GM04504 (cell line): ENCODE measurements at places on chromosomes 16 and 17.
A peak's percentile ranks its signal among the peaks of the same experiment; 100 is the strongest.

DNA sequence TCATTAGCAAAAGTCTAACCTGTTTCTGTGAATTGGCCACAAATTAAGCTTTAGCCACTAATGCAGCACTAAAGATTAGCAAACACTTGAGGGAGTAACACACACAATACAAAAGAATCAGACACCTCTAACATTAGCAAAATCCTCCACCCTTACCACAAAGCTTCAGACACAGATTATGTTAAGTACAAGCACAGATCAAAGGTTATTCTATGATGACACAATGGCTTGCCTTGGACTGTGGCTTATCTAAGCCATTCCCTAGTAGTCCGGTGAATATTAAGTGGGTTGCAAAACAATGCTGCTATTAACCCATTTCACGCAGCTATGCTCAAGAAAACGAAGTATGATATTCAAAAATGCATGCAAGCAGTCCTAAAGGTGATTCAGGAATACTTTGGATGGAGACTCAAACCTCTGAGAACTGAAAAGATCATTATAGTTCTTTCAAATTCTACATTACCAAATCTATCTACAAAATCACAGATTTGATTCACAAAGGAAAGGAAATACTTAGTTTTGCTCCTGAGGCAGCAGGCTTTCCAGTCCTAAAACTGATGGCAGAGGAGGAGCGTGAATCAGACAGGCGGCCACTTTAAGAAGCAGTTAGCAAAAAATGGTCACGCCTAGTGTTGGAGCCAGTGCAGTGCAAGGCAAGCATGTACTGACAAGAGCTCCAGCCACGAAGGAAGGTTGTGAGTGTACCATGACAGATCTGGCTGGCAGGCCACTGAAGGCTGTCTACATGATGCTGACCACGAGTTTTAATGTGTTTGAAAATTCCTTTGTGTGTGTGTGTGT, 67.2 kb downstream of the PARN start:
- DNase-seq, result no peak

- DNase-seq, result peak; percentile 91
Measured at GRCh38 chr16:31052114-31052513, 18.8 kb downstream of the STX4 start.

DNA sequence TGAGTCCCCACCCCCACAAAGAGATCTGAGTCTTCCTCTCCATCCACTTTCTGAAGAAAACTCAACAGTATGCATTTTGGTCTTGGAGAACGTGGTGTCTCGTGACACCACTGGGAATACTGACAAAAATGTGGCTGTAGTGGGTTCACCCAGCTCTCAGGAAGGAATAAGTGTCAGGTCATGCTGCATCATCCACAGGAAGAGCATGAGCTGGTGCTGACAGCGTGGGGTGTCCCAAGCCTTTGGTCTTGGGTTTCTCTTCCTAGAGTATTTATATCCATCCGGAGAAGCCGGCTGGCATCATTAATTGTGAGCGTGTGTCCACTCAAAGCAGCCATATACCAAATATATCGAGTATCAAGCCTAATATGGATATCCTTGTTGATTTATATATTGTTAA, 55.9 kb downstream of the C17orf67 start:
- peak; percentile 35 for DNase-seq

GRCh38 chr16:88850531-88851199, 6.1 kb downstream of the GALNS start:
- no peak for DNase-seq

GRCh38 chr16:74200921-74201320, 95.7 kb upstream of the PSMD7 start:
- no peak for DNase-seq

DNA sequence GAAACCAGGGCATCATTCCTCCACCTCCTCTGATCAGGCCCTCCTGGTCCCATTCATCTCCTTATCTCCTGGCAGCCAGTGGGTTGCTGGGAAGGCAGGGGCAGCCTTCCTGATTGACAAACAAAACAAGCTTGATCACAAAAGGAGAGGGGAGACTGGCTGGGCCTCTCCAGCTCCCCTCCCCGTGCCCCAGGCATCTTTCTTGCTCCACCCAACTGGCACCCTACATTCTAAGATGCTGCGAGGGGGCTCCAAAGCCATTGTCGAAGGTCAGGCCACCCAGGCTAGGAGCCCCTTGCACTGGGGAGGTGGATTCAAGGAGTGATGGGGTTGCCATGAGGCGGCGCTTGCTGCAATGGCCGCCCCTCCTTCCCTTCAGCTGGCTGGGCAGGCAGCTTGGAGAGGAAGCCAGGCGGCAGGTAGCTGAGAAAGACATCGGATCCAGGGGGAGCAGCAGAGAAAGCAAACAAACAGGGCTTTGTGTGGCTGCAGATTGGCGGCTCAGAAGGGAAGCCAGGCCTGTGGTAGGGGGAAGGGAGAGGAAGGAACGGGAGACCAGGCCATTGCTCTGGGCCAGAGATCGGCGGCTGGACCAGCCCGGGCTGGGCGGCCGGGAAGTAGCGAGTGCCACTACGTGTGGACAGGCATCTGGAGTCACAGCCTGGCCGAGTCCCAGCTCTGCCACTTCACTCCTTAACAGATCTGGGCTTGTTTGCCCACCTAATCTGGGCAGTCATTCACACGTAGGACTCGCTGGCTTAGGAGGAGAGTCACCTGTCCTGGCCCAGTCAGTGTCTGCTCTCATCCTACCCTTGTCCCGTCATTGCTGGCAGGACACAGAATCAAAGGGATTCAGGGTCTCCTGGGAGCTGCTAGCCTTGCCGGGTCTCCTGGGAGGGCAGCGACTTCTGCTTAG, 12.3 kb downstream of the RAI1 start:
- no peak for DNase-seq

DNA sequence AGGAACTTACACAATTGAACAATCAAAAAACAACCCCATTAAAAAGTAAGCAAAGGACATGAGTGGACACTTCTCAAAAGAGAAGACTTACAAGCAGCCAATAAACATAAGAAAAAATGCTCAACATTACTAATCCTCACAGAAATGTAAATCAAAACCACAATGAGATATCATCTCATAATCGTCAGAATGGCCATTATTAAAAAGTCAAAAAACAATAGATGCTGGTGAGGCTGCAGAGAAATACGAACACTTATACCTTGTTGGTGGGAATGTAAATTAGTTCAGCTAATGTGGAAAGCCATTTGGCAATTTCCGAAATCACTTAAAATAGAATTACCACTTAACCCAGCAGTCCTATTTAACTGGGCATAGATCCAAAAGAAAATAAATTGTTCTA, 301.9 kb upstream of the KCNJ16 start:
- no peak for DNase-seq
